ENCODE measurements at places on chromosomes 4 and X. TPM values are rescaled to one million over a fixed set of nuclear protein-coding genes. Genes with fewer than 3 reads are reported as not detected.

DNA sequence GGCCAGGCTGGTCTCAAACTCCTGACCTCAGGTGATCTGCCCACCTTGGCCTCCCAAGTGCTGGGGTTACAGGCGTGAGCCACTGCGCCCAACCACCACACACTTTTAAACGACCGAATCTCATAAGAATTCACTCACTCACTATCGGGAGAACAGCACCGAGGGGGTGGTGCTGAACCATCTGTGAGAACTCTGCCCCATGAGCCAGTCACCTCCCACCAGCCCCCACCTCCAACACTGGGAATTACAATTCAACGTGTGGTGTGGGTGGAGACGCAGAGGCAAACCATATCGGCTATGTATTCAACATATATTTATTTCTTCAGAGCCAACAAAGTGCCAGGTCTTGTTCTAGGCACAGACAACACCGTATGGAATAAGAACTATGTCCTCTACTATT is 3.6 kb downstream of the TLR3 start:
- no peak for ATAC-seq

DNA sequence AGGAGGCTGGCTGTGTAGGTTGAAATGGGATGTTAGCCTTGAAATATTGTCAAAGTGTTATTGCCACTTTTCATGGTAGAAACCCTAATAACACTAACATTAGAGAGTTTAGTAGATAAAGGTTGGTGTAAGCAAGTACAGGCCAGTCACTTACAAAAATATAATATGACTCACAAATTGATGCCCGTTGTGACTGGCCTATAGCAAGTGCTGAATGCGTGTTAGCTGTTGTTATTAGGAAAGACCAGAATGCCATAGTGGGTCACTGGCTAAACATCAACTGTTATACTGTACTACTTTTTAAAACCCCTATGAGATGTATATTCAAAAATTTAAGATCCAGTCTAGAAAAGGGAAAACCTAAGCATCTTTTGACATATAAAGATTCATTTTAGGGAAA is 20.4 kb upstream of the GDPD2 start:
- peak; percentile 51 for ATAC-seq

- ATAC-seq: peak; percentile 19
These were observed 457 bp upstream of the RAB9A start for GRCh38 chrX:13688384-13688957.

GRCh38 chrX:56802921-56803849 is 74.1 kb downstream of the NBDY start:
- ATAC-seq: peak; percentile 64

DNA sequence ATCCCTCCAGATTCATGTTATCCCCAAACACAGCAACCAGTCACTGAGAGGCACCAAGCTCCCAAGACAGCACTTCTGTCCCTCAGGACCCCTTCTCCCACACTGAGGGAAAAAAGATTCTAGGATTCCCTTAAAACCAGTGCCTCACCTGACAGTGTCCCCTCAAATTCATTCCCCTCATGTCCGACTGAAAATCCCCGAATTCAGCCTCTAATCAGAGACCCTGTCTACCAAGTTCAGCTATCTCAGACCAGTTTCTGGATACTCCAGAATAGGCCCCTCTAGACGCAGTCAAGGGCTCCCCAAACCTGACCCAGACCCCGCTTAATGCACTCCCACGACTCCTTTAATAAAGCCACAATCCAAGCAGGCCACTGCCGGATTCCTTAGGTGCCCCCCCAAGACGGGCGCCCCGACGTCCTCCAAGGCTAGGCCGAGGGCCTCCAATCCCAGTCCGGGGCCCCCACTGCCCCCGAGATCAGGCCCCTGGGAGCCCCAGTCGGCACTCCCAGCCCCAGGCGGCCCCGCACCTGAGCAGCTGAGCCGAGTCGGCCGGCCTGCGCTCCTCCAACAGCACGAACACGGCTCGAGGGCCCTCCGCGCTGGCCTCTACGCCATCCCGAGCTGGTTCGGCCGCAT is 457 bp downstream of the TFE3 start:
- ATAC-seq: no peak

Gene BST1
- 0.80 TPM for total RNA-seq

- no peak for ATAC-seq
These were observed 339.1 kb downstream of the PAPSS1 start for GRCh38 chr4:107380836-107381438.

DNA sequence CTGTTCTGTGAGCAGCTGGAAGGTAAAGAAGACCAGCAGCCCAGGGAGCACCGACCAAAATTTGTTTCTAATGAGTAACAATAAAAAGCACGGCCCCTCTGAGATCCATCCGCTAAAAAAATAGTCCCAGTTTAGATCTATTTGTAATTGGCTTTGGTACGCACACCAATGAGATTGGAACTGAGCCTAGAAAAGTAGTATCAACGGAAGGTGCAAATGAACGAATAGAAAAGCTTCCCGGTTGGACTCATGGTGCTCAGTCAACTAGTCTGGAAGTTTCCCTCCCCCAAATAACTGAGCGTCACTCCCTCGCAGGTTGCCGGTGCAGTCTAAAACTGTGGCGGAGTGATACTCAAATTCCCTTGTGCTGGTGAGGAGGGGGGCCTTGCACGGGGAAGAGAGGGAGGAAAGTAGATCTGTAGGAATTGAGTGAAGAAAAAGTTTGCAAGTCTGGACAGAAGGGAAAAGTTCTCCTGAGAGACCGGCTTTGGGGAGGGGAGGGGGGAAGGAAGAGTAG is at the start of gene COL4A5:
Gene COL4A5 (plus strand): TSS at position 413 of the 517 bp plus-strand sequence. CDS start 288 bp downstream, outside the sequence.
- peak; percentile 81 for ATAC-seq

Gene IL1RAPL1
- total RNA-seq: 0.12 TPM

DNA sequence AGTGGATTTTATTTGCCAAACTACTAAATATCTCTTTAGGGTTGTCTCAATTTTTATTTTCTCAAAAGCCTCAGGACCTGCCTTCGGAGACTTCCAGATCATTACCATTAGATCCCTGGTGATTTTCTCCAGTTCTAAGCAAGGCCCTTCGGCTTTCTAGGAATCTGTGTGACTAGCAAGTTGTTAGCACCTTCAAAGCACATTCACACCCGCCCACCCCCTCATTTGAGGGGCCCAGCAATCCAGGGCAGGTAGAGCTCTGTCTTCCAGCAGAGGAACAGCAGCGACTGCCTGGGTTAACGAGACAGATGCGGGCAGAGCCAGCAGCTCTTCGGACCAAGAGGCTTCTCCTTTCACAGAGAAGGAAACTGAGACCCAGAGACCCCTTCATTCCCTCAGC is 2.0 kb downstream of the WDR1 start:
- no peak for ATAC-seq

- no peak for ATAC-seq
These were observed 30.1 kb downstream of the LGI2 start for GRCh38 chr4:25000639-25001038.

Gene TCEANC
- 2.0 TPM for total RNA-seq

- no peak for ATAC-seq
These were observed 45.4 kb downstream of the ZNF711 start for GRCh38 chrX:85288992-85289723.

GRCh38 chrX:149962010-149962409 is 23.7 kb upstream of the EOLA2 start:
- ATAC-seq: no peak

Gene PPA2
- 90.8 TPM for total RNA-seq
